ENCODE measurements at places on chromosomes 5 and 9.

GRCh38 chr9:12271421-12271891 is 421.7 kb upstream of the TYRP1 start:
- DNase-seq, result no peak

DNA sequence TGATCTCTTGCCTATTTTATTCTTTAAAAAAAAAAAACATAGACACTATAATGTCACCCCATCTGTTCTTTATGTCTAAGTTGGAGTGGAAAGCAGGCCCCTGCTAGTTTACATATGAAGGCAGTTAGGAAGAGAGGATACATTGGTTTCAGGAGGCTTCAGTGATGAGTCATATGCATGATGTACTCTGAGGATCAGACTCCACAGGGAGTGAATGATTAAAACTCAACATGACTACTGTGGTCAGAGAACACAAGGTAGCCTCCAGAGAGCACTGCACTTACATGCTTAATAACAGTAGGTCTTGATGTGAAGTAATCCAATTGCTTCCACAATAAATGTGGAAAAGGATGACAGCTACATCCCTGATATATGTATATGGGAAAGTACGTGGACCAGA is 22.7 kb upstream of the FSTL4 start:
- DNase-seq, result no peak

GRCh38 chr5:112742424-112742823 is 4.7 kb downstream of the APC start:
- no peak for DNase-seq

- no peak for DNase-seq
Measured at GRCh38 chr5:157059093-157059539, at the start of gene HAVCR1. Gene HAVCR1 (minus strand): TSS chr5:157059116. CDS start chr5:157057943, 1,173 bp downstream.

GRCh38 chr5:74027732-74028338 is 401.8 kb downstream of the ARHGEF28 start:
- no peak for DNase-seq

DNA sequence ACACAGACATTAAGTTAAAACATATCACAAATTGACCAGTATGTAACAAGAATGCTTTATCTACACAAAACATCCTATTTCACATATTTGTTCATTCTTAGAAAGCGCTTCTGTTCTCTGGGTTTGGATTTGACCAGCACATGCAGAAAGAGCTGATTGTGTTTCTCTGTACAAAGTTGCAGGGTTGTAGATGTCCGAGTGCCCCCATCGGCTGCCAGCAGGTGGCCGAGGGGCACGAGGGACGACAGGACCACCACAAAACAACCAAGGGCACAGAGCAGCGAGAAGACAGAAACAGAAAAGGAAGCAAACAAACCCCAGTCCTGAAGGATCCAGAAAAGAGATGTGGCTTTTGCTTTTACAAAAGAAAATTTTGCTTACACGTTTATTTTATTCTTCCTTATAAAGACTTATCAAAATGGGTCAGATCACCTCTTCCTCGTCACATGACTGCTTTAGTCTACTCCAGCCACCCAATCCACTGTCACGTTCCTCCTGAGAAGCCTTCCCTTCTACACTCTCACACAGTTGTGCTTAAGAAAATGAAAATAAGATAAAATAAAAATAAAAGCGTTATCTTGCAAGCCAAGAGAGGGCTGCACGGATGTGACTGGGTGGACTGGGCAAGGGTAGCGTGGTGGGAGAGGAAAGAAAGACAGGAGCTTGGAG is 9.5 kb downstream of the OTP start:
- DNase-seq, result no peak

GRCh38 chr5:88689668-88690408 is 193.1 kb downstream of the MEF2C start:
- no peak for DNase-seq

GRCh38 chr5:122202952-122203351 is 73.6 kb downstream of the ZNF474 start:
- DNase-seq, result no peak

DNA sequence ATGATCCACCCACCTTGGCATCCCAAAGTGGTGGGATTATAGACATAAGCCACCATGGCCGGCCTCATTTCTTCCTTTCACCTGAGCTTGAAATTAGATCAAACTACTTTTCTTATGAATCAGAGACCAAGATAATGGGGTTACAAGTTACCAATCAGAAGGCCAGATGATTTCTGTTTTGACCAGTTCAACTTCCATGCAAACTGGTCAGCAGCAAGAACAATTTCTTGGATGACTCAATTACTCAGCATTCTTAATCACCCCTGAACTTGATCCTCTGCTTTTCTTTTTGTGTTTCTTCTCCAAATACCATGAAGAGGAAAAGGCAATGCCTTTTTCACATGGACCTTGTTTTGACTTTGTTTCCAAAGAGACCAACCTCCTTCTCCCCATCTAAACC is 10.0 kb upstream of the PLIN2 start:
- no peak for DNase-seq

- DNase-seq, result no peak
Measured at GRCh38 chr9:35871545-35871944, 1.3 kb upstream of the OR13J1 start.

DNA sequence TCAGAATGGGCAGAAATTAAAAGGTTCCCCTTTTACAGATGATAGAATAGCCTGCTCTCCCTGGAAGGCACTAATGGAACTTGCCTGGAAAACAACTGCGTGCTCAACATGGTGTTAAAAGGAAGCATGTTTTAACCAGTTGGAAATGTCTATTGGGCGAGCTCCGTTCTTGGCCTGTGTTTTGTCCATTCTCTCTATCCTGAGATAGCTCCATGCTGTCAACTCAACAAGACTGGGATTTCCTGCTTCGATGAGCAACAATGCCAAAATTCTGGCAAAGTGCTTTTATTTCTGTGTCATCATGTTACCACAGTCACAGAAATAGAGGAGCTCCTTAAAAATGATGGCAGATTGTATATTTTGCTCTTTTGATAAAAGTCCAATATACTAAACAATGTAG is 198.3 kb downstream of the PLK2 start:
- DNase-seq, result no peak

- no peak for DNase-seq
Measured at GRCh38 chr9:5876026-5876425, 14.7 kb upstream of the MLANA start.

DNA sequence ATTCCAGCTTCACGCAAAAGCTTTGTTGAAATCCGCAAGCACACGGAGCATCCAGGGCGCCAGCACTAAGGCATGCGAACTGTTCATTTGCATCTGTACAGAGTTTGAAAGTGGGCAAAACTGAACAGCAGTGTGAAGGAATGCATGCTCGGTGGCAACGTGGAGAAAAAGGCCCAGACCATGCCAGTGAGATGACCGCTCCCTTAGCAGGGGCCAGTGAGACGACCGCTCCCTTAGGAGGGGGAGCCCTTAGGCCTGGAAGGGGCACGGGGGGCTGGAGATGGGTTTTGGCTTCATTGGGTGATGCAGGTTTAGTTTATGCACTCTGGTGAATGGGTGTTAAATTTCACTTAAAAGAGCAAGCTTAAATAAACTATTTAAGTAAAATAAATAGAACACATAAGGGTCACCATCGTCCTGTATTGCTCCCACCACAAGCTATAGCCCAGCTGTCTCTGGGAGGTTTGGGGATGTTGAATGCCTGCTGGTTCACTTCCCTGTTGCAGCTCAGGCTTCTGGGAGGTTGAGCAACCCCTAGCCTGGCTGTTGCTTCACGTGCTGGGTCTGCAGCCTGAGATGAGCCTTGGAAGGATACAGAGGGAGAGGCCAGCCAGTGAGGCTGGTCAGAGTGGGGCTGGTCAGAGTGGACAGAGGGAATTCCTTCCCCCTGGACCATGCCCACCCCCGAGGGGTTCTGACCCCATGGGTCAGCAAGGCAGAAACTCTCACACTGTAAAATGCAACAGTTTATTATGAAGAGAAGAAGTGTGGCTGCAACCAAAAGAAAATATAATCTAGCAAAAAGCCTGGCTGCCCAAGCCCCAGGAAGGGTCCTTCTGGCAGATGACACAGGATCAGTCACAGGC is 4.6 kb upstream of the FCN1 start:
- no peak for DNase-seq

DNA sequence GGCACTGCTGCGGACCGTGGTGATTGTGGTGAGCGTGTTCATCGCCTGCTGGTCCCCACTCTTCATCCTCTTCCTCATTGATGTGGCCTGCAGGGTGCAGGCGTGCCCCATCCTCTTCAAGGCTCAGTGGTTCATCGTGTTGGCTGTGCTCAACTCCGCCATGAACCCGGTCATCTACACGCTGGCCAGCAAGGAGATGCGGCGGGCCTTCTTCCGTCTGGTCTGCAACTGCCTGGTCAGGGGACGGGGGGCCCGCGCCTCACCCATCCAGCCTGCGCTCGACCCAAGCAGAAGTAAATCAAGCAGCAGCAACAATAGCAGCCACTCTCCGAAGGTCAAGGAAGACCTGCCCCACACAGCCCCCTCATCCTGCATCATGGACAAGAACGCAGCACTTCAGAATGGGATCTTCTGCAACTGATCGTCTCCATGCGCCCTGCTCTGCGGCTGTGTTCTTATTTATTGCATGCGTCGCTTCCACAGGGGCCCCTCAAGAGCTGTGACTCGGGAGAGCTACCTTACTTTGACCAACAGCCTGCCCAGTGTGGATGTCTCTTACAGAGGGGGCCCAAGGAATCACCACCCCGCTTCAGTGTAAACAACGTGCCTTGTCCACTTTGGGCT is 10.8 kb downstream of the S1PR3 start:
- no peak for DNase-seq

- DNase-seq, result no peak
Measured at GRCh38 chr9:130518943-130519799, 60.2 kb upstream of the FUBP3 start.

DNA sequence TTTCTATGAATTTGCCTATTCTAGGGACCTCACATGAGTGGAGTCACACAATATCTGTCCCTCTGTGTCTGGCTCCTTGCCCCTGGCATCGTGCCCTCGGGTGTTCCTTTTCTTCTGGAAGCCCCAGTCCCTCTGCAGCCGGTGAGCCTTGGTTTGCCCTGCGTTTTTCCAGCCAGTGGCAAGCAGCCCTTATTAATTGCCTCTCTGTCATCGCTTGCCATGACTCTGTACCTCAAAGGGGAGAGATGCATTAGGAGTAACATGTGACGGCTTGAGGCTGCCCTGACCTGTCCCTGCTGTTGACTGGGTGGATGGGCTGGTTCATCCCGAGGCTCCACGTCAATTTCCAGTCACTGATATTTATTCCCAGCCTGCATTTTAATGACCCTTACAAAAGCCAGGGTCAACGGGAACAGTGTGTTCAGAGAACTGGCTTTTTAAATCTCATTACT is 87.3 kb downstream of the CFAP90 start:
- DNase-seq, result no peak

DNA sequence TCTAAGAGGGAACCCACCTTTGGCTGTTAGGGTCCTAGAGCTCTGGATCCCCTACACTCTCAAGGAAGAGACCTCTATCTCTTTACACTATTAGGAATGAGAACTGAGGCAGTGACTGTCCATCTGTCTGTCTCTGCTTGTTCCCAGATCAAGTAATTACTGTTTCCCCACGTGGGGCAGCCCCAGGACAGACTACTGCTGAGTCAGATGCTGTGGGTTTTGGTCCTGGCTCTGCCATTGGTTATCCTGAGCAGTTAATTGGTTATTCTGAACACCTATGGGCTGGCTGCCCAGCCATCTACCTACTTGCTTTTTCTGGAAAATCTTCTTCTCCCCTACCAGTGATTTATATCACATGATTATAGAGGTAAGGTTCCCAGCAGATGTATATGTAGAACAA is 33.3 kb downstream of the FBXO10 start:
- no peak for DNase-seq

- no peak for DNase-seq
Measured at GRCh38 chr5:66377747-66378146, 218.4 kb upstream of the MAST4 start.

DNA sequence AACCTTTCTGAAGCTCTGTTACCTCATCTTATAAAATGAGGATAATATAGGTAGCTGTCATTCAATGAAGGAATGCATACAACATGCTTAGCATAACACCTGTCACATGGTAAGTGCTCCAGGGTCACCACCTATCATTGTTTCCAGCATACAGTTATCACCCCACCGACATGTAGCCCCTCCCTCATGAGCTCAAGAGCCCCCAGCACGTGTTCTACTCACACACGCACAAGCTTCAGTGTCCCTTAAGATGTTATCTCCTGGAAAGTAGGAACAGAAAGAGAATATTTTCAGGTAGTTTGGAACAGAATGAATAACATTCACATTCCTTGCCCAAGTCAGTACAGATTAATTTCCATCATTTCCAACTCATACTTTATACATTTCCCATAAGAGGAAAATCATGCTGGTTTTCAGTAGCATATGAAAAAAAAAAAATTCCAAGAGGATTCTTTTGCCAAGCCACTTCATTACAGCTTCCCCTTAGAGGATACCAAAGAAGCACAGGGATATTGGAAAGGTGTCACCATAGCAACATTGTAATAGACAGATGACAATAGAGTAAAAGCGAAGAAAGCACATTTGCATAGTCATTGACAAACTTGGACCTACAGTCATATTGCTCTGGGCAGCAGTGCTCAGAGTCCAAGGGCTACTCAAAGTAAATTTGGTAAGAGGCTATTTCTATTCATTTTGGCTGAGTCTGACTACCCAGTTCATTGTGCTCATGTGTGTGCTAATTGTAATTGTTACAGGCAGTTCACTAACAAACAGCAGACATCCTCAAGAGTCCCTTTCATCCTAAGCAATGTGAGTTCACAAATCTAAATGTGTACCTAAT is 1.5 kb upstream of the MOB3B start:
- no peak for DNase-seq

DNA sequence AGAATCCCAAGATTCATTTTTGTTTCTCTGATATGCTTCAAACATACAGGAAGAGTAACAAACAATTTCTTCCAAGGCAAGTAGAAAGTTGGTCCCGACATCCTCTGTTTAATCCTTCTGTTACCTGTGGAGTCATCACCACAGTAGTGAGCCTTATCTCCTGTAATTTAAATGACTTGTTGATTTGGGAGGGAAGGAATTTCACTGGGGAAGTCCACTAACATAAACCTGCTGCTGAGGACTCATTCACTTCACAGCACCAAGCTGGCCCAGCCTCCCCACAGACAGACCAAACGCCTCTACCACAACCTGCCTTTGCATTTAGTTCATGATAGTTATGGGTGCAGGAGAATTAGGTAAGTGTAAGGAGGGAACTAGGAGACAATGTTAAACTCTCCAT is 63.2 kb downstream of the PRKACG start:
- no peak for DNase-seq

DNA sequence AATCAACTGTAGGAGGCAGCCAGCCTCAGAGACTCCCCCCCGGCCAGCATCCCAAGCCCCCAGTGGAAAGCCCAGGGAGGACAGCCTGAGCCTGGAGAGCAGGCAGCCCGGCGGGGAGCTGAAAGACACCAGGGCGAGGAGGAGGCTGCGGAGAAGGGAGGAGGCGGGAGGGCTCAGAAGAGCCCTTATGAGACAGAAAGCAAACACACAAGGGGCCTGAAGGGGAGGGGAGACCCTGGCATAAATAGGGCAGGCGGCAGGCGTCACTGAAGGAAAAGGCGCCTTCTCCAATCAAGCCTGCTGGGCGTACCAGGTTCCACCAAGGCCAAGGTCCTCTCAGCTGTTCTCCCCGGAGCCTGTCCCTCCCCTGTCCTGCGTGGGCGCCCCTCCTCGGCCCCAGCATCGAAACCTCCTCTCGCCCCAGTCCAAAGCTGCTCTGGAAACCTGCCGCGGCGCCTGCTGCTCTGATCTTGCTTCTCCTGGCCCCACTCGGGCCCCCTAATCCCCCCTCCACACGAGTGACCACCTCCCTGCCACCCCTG is 1.3 kb downstream of the SLC9A3 start:
- no peak for DNase-seq

GRCh38 chr9:123282362-123283047 is 14.1 kb upstream of the STRBP start:
- no peak for DNase-seq

- DNase-seq, result no peak
Measured at GRCh38 chr9:125754096-125754495, 6.9 kb downstream of the PBX3 start.

- DNase-seq, result no peak
Measured at GRCh38 chr5:74598731-74599130, 41.8 kb downstream of the ENC1 start.

All from ovary (tissue), 10 donors.